Natural killer cell (primary cell): ENCODE measurements at places on chromosomes 11 and 22. TPM values are rescaled to one million over a fixed set of nuclear protein-coding genes. Genes with fewer than 3 reads are reported as not detected.

Gene KCNE3
- 3.6 TPM for total RNA-seq

Gene KCNA4
- total RNA-seq: not detected

DNA sequence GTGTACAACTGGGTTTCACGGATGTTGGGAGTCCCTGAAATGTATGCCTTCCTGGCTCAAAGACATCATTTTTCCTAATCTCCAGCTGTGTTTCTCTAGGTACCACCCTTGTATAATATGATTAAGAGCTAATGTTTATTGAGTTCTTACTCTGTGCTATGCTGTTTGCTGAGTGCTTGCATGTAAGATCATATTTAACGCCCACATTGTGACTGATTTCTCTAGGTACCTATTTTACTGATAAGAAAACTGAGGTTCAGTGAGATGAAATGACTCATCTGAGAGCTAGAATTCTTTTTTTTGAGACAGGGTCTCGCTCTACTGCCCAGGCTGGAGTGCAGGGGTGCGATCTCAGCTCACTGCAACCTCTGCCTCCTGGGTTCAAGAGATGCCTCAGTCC is 42.6 kb downstream of the FAM227A start:
- no peaks in the 10 kb centered on the region for H3K36me3 ChIP-seq
- H3K4me1 ChIP-seq: no peaks in the 10 kb centered on the region
- DNase-seq: no peak
- H3K4me3 ChIP-seq: no peak overlapping the region
- no peaks in the 10 kb centered on the region for H3K27me3 ChIP-seq

Gene OR51B2
- total RNA-seq: not detected

DNA sequence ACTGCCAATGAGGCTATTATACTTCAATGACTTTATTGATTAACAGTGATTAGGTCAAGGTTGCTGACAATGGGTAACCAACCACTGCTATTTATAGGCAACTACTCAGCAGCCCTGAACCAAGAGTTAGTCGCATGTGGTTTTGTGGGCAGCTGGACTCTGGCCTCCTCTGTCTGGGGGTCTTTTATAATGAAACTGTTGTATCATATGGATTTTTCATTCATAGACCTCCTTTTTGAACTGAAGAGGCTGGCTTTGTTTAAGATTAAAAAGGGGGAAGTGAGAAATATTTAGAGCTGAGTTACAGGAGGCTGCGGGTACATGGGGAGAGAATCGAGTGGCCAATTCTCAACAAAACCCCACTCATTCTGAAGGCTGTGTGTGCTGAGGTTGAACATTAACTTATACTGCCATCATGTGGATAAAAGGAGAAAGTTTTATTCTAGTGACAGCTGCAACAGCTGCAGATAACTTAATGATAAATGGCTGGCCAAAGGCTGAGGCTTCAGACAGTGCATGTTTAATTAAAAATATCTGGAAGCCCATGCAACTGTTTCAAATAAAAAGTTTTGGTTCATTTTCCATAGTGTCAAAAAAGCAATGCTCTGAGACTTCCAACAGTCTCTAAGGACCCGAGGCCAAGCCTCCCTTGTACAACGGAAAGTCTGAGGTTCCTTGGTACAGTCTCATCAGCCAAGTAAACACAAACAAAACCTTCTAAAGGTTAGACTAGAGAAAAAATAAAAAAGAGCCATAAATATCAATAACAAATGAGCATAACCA is 682.6 kb downstream of the KCNA4 start:
- H3K27me3 ChIP-seq: no peaks in the 10 kb centered on the region
- no peak overlapping the region for H3K27ac ChIP-seq
- no peaks in the 10 kb centered on the region for H3K36me3 ChIP-seq
- H3K4me3 ChIP-seq: no peak overlapping the region
- DNase-seq: no peak

Gene C11orf86
- not detected for total RNA-seq

Gene OR8D4
- not detected for total RNA-seq

Gene CLCF1
- total RNA-seq: 10.3 TPM

- no peaks in the 10 kb centered on the region for H3K4me1 ChIP-seq
- H3K36me3 ChIP-seq: peaks cover 19% of the 10 kb centered on the region
- H3K27ac ChIP-seq: no peak overlapping the region
- H3K27me3 ChIP-seq: no peaks in the 10 kb centered on the region
- H3K4me3 ChIP-seq: no peak overlapping the region
- DNase-seq: no peak
These were observed 56.2 kb downstream of the PANX1 start for GRCh38 chr11:94184846-94185245.

DNA sequence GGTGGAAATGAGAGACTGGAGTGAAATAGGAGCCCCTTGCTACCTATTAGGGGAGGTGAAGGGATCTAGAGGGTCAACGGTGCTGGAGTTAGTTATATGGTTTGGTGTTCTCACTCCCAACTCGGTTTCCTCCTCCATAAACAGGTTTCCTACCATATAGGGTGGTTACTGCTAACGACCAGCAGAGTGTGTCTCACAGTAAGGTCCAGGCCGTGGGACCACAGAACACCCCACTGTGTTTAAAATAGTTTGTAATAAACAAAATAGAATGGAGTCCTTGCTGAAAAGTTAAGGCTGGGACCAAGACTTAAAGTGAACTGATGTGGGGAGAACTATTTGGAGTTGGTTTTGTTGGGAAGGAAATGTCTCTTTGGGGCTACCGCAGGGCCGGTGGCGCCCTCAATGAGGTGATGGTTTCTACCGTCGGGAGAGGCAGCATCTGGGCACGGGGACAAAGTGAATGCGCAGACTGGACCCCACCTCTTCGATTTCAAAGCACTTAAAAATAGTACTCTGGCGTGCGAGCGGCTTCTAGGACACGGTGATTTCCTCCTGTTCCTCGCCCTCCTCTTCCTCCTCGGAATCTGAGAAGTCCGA is 4.5 kb downstream of the DBX1 start:
- H3K4me3 ChIP-seq: no peak overlapping the region
- peaks cover 58% of the 10 kb centered on the region for H3K27me3 ChIP-seq
- H3K27ac ChIP-seq: no peak overlapping the region
- H3K36me3 ChIP-seq: no peaks in the 10 kb centered on the region

GRCh38 chr11:117044287-117045035 is 53.8 kb downstream of the SIK3 start:
- no peak overlapping the region for H3K4me3 ChIP-seq
- no peaks in the 10 kb centered on the region for H3K36me3 ChIP-seq
- H3K27me3 ChIP-seq: no peaks in the 10 kb centered on the region

DNA sequence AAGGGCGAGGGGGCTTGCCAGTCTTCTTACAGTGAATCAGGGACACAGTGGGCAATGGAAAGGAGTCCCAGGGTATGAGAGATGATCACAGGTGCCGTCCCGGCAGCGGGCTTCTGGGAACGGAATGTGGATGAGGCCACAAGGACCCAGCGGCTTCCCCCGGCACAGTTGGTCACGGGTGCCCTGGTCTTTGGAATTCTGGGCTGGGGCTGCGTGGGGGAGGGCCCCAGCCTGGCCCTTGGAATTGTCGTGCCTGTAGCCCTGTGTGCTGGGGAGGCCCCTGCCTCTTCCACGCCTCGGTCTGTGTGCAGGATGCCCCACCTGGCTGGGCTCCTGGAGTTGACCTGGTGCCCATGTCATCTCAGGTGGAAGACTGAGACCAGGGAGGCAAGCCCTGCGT is 76.6 kb downstream of the FBLN1 start:
- no peaks in the 10 kb centered on the region for H3K36me3 ChIP-seq
- H3K4me3 ChIP-seq: no peak overlapping the region
- no peak for DNase-seq

DNA sequence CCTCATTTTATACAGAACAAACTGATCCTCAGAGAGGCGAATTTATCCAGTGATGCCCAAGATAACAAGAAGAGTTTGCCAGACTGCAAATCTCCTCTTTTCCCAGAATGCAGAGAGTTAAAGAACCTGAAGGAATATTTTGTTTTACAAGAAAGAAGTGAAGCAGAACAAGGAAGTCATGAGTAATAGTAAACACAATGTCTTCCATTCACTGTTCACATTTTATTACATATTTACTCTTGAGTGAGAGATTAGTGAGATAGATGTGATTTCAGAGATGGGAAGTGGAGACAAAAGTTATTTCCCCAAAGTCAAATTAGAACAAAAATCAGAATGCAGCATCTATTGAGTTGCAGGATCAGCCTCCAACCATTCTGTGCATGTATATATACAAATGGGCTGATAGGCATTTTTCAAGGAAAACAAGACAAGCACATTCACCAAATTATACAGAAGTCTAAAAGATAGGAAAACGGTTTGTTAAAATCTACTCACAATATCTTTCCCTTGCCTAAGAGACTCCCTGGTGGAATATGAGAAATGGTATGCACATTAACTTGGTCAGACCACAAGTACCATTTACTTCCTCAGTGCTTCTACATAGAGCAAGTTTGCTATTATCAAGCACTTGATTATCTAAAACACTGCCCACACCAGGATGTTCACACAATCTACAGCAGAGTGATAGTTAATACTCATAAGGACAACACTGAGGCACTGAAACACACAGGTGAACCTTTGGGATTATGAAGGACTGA is 12.0 kb downstream of the GUCY1A2 start:
- H3K27me3 ChIP-seq: no peaks in the 10 kb centered on the region
- no peak overlapping the region for H3K4me3 ChIP-seq
- no peaks in the 10 kb centered on the region for H3K36me3 ChIP-seq
- no peak overlapping the region for H3K27ac ChIP-seq
- H3K4me1 ChIP-seq: no peaks in the 10 kb centered on the region

GRCh38 chr22:36341640-36342041 is 46.1 kb downstream of the MYH9 start:
- no peak overlapping the region for H3K27ac ChIP-seq
- H3K4me1 ChIP-seq: peaks cover 43% of the 10 kb centered on the region
- peaks cover 78% of the 10 kb centered on the region for H3K36me3 ChIP-seq
- H3K4me3 ChIP-seq: no peak overlapping the region
- no peak for DNase-seq
- H3K27me3 ChIP-seq: no peaks in the 10 kb centered on the region

DNA sequence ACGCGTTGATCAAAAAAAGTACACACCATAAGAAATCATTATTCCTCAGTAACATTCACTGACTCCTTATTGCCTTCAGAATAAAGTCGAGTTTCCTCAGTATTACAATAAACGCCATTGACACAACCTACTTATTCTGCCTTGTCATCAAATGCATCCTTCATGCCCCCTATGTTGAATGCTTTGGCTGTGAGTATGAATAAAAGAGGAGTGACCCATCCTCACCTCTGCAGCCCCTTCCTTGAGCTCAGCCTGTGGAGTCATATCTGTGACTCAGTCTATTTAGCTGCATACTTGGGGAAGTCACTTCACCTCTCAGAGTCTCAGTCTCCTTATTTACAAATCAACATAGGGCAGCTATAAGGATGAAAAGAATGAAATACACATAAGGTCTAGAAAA is 65.1 kb downstream of the USP35 start:
- no peaks in the 10 kb centered on the region for H3K27me3 ChIP-seq
- no peak overlapping the region for H3K27ac ChIP-seq
- no peak overlapping the region for H3K4me3 ChIP-seq
- no peaks in the 10 kb centered on the region for H3K4me1 ChIP-seq

DNA sequence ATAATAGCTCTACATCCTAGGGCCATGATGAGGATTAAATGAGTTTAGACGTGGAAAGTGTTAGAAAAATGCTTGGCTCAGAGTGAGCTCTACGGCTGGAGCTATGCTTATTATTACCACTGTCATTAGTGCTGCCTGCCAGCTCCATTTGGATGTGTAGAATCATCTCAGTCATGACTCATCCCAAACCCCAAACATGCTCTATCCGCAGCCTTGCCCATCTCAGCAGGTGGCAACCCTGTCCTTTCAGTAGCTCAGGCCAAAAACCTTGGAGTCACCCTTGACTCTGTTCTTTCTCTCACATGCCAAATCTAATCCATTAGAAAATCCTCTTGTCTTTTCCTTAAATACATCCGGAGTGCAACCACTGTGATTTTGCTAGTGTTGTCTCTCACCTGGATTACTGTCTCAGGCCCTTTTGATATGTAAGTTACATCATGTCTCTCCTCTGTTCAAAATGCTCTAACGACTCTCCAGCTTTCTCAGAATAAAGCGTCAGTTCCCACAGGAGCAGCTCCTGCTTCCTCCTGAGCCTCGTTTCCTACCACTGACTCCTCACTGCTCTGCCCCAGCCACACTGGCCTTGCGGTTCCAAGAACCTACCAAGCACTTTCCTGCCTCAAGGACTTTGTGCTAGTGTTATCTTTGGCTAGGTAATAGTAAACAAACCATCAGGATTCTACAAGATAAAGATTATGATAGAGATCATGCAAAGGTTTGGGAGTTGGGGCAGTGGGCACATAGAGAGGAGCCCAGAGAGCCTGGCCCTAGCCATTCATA is 10.5 kb upstream of the CHRM1 start:
- H3K27ac ChIP-seq: no peak overlapping the region
- no peak for DNase-seq
- peaks cover 2% of the 10 kb centered on the region for H3K4me1 ChIP-seq
- peaks cover 21% of the 10 kb centered on the region for H3K27me3 ChIP-seq
- no peak overlapping the region for H3K4me3 ChIP-seq

Gene TEX54
- total RNA-seq: not detected

DNA sequence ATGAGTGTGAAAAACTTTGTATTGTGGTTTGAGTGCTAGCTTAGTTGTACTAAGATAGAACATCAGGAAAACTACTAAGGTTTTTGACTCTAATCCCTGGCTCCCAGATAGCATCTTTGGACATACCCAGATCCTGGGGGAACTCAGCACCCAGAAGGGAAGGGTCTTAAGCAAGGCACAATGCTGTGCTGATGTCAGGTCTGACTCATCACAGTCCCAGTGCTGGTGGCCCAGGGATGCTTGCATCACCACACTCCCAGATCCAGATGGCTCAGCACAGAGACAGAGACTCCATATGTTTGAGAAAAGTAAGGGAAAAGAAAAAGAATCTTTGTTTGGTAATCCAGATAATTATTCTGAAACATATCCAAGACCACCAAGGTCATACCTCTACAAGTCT is 18.3 kb upstream of the OR56A3 start:
- H3K36me3 ChIP-seq: no peaks in the 10 kb centered on the region
- H3K27ac ChIP-seq: no peak overlapping the region
- no peaks in the 10 kb centered on the region for H3K27me3 ChIP-seq
- no peaks in the 10 kb centered on the region for H3K4me1 ChIP-seq
- no peak for DNase-seq

GRCh38 chr11:8577791-8578581 is 16.0 kb downstream of the STK33 start:
- H3K4me3 ChIP-seq: no peak overlapping the region
- H3K4me1 ChIP-seq: no peaks in the 10 kb centered on the region
- no peak overlapping the region for H3K27ac ChIP-seq
- H3K36me3 ChIP-seq: no peaks in the 10 kb centered on the region
- H3K27me3 ChIP-seq: no peaks in the 10 kb centered on the region
- no peak for DNase-seq

DNA sequence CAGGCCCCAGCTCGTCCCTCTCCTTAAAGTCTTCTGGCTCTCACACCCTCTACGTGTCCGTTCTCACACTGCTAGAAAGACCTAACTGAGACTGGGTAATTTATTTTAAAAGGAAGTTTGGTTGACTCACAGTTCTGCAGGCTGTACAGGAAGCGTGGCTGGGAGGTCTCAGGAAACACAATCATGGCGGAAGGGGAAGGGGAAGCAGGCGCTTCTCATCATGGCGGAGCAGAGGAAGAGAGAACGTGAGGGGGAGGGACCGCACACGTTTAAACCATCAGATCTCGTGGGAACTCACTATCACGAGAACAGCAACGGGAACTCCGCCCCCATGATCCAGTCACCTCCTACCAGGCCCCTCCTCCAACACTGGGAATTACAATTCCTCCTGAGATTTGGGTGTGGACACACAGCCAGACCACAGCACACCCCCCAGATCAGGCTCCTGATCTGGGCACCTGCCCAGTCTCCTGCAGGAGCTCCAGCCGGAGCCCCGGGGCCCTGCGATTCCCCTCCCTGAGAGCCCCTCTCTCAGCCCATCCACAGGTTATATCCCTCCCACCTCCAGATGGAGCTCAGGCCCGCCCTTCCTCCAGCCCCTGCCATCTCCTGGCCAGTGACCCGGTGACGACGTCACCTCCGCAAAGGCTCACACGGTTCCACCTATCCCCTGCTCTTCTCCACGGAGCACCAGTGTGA is 170.2 kb downstream of the BRD1 start:
- H3K4me1 ChIP-seq: peaks cover 31% of the 10 kb centered on the region
- no peaks in the 10 kb centered on the region for H3K27me3 ChIP-seq
- peak overlapping the region; percentile 88 for H3K4me3 ChIP-seq
- DNase-seq: peak; percentile 90
